ENCODE measurements at places on chromosomes 11 and 22.

DNA sequence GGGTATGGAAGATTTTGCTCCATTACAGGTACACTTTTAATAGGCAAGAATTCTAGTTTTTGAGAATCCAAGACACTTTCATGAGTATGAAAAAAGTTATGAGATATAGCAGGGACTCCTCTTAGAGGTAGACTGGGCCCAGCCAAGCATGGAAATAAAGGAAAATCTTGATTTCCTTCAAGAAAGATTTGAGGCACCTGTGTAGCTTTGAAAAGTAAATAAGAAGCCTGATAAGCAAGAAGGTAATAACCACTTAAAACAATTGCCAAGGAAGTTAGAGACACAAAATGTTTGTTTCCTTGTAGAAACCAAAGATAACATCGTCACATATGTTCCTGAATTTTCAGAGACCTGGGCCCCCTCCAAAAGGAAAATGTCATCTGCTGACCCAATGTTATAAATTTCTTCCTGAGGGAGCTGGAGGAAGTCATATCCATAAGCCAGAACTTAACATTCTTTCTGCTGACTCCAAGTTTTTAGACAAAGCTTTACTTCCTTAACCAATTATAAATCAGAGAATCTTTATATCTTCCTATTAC lies 314.5 kb upstream of the ANO3 start:
- no peak for DNase-seq

GRCh38 chr11:44634401-44635281 lies 69.2 kb downstream of the CD82 start:
- DNase-seq = no peak

DNA sequence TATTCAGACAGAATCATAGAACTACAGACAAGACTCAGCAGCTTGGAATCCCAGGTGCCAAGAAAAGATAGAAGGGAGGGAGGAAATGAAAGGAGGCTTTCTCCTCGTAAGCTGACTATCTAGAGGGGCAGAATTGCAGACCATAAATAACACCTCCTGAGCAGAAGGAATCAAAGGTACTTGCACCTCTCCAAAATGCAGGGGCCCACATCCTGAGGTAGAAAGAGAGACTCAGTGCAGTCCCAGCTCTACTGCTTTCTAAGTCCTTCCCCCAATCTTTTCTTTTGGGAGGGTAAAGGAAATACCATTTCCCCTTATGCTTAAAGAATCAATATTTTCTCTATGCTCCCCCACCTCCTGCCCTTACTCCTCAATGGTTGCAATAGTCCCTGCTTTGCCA lies 55.2 kb downstream of the SYTL2 start:
- no peak for DNase-seq

GRCh38 chr11:121483805-121484480 lies 31.2 kb upstream of the SORL1-AS1 start:
- DNase-seq = no peak

DNA sequence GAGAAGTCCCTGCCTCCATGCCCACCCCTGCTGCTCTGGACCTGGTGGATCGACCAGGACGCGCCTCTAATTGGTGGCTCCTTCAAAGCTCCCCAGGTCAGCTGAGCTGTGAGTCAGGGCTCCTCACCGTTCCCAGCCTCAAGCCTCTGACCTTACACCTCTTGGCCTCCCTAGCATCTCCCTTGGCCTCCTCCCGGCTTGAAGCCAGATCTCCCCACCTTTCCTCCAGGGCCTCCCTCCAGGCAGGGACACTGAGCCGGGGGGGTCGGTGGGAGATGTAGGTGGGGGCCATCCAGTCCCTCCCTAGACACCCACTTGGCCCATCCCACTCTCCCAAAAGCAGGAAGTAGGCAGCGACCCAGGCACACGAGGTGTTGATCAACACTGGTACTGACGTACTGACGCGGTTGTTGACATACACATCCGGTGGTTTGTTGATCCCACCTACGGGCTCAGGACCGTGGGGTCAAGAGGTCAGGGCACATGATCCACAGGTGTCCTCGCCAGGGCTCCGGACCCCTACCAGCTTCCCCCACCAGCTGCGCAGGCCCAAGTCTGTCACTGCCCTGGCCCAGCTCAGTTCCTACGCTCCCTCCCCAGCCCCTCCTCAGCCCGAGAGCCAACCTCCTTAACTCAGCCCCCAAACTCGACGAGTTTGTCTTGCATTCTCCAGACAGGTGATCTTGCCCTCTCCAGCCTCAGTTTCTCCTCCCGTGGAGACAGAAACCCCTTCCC lies 802 bp downstream of the ATG2A start:
- peak; percentile 27 for DNase-seq

GRCh38 chr11:118621784-118622375 lies 14.5 kb downstream of the PHLDB1 start:
- DNase-seq = no peak

DNA sequence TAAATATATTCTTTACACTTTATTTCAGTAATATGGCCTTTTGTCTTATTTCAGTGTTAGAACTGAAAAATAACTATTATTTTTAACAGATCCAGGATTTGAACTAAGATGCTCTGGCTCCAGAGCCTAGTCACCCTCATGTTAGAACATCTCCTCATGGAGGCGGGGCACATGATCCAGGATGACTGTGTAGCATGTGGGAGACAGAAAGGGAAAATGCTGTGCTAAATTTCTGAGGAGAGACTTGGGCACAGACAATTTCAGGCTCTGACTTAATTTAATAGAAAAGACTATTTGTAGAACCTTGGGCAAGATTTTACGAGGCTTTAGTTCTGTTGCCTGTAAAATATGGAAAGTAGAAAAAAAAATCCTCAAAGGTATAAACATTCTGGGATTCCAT lies 24.1 kb downstream of the CTSC start:
- DNase-seq = no peak

DNA sequence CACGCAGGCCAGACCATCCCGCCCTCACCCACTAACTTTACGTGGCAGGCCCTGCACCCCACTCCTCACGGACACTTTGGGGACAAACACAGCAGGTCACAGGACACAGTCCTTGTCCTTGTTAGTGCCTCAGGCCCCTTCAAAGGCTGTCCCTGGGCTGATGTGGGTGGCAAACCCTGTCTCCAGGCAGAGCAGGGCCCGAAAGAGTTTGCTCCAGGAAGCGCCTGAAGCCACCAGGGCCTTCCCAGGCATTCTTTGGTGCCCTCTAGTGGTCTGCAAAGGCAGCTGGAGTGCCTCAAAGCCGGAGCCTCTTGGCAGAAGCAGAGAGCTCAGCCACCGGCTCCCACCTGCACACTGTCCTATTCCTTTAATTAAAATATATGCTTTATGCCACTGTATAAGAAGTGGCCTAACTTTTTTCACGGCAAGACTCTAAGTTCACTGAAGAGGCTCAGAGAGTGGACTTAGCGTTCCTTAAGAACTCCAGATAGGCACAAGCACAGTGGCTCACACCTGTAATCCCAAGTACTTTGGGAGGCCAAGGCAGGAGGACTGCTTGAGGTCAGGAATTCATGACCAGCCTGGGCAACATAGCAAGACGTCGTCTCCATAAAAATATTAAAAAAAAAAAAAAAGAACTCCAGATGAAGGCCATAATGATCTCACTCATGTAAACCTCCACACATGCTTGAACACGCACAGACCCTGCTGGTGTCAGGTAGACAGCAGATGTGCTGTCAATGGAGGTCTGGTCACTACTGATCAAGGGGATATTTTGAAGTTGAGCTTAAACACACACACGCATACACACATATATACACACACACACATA lies 11.1 kb downstream of the TXN2 start:
- DNase-seq = peak; percentile 75

DNA sequence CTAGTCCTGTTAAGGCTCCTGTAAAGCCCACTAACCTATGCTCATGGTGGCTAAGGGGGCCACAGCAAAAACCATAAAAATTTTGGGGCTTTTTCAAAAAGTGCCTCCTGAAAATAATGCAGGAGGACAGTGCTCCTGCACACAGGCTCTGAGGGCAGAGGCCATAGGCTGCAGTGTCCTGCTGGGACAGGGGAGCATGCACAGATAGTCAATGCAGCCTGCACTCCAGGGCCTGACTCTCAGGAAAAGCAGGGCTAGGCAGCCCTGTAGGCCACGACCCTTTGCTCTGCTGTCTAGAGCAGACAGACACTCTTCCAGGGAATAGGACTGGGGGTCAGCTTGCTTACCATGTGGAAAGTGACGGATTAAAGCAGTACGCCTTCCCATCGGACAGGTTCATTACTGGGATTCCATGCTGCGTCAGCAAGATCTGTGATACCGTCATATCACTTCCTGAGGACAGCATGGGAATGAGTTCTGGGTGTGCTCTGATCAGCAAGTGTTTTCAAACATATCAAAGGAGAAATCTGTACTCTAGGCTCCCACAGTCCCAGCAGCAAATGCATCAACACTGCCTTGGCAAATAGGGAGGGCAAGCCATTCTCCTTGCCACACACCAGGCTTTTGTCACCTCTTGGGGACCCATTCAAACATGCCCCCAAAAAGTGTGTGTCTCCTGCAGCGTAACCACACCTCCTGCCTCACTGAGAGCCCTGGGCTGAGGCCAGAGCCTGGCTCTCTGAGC lies 64.1 kb upstream of the CLTCL1 start:
- no peak for DNase-seq

DNA sequence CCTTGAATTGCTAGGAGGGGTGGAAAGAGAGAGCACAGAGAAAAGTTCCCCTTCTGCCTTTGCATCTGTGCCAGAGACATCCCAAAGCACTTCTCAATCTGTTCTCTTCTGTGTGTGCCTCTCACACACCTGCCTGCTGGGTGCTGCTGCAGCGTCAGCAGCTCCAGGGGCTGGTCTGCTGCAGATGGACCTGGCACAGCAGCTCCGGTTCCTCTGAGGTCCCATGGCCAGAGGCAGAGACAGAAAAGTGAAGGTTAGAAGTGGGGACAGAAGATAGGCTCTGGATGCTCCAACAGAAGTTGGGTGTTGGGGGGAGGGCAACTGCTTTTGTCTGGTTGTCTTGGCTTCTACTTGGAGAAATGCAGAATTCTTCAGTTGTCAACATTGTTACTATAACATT lies 48.9 kb upstream of the KIRREL3 start:
- DNase-seq = no peak

DNA sequence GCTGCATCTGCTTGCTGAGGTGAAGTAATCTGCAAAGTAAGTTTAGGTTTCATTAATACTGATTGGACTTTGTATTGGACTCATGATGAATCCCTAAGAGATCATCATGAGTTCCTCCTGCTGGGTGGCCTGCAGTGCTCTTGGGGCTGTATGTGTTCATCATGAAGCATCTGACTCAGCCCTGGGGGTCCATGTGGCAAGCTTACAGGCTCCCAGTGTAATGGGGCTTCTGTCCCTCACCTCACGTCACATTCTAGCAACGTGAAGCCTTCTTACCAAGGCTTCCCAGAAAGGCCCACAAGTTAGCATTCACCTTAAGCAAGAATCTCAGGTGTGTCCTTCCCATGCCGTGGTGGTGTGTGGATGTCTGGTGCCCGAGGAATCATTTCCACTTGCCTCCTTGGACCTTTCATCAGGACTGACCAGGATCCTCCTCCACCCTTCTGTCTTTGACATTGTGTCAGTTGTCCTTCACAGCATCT lies 23.7 kb downstream of the CRKL start:
- DNase-seq = no peak

GRCh38 chr22:17952273-17952801 lies 72.0 kb downstream of the MICAL3 start:
- no peak for DNase-seq

DNA sequence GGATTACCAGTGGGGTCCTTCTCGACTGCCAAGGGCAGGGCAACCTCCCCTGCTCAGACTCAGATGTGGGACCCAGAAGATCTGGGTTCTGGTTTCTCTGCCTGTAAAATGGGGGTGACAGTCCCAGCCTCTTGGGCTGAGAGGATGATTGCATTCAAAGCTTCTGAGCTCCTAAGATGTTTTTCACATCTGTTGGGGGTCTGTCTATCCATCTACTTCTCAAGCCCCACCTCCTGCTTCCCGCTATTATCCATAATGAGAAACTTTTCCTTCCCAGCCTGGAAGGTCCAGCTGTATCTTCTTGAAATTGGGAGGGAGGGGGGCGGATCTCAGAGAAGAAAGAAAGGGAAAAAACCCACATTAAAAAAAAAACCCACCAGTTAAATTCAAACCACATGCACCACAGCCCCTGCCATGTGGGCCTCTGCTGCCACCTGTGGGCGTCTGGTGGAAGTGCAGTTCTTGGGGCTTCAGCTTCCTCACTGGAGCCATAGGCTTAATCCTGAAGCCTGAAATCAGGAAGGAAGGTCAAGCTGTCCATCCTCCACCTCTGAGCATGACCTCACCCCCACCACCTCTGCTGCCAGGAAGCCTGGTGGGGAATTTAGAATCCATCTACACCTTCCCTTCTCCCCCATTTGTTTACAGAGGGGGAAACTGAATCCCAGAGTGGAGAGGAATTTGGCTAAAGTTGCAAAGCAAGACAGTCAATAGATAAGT lies 27.3 kb downstream of the ARHGEF17 start:
- DNase-seq = peak; percentile 37

DNA sequence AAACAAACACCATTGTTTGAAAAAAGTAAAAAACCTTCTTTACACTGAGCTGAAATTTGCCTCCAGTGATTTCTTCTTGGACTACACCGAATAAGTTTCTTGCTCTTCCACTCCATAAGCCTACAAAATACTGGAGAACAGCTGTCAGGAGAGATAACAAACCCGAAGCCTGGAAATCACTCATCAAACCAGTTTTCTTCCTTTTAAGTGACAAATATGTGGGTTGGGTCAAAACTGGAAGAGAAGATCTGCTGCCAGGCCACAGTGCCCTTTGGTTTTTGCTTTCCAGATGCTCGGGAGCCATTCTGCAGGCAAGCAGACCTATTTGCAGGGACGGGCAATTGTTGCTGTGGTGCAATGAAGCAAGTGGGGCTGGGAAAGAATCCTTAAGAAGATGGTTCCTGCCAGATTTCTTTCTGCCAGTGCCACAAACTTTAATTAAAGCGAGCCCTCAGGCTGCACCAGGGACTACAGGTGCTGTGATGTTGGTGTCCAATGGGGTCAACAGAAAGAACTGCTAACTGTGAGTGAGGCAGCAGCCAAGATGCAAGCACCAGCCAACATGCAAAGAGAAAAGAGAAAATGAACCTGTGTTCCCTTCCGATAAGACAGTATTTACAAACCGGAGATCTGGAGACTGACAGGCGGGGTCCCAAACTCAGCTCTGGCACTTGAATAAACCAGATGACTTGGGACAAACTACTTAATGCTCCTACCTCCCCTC lies 44.8 kb upstream of the SMCO4 start:
- DNase-seq = no peak

GRCh38 chr22:39266398-39267030 lies 21.7 kb upstream of the PDGFB start:
- DNase-seq = no peak

GRCh38 chr11:43901551-43901950 lies 20.9 kb downstream of the ALKBH3 start:
- DNase-seq = no peak

DNA sequence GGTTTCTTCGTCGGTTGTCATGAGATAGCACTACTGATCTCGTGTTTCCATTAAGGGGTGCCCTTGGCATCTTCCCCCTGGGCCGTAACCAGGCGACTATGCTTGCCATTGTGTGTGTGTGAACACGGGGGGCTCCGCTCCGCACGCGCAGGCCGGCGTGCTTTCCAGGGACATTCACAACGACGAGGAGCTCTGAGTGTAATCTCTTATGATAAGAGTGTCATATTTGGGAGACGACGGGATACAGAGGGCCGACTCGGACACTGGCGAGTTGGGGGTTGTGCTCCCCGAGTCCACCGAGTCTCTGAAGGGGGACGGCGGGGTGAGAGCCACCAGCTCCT lies 170.9 kb upstream of the CTSC start:
- DNase-seq = no peak
